ENCODE measurements at places on chromosomes 11 and 22.

GRCh38 chr11:95891423-95892170 lies 32.3 kb downstream of the MTMR2 start:
- DNase-seq = no peak

DNA sequence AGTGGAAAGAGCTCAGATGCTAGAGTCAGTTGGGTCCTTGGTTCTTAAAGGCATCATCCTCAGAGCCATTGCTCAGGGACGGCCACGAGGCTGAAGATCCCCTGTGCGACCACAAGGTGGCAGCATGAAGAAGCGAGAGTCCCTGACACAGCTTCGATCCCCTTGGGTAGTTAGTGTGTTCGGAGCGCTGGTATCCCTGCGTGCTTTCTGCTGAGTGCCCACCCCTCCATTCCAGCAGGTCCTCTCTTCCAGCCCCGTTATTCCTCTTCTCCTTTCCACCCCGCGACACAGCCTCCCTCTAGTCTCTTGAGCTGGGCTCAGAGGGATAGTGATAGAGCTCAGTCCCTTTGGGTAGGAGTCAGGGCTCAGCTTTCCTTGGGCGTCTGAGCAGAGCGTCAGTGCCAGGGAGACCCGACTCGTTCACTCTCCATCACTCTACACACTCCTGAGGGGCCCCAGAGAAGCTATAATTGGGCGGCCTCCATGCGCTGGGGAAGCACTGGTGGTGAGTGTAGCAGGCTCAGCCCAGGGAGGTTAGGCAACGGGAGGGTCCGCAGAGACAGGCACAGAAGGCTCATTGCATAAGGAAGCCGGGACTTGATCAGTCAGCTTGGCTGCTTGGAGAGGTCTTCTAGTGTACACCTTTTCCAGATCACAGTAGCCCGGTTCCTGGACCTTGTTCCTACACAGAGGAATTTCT lies at the start of gene OR51D1:
Gene OR51D1 (plus strand): TSS at position 516 of the 700 bp plus-strand sequence. CDS start 2,314 bp downstream, outside the sequence.
- peak; percentile 36 for DNase-seq

DNA sequence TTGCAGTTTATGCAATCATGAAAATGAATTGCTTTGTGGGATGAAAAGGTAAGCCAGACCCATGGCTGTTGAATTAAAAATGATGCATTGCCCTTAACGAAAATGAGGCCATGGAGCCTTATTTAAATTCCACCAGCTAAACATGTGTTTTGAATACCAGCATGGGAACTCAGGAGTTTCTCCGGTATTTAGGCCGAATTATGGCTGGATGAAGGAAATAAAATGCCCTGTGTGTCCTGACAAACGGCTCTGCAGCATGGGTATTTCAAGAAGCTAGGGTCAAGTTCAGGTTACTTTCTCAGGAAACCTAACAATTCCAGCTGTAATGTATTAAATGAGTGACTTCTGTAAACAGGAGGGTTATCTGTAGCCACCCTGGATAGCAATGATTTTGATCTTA lies 38.3 kb downstream of the AMOTL1 start:
- DNase-seq = no peak

DNA sequence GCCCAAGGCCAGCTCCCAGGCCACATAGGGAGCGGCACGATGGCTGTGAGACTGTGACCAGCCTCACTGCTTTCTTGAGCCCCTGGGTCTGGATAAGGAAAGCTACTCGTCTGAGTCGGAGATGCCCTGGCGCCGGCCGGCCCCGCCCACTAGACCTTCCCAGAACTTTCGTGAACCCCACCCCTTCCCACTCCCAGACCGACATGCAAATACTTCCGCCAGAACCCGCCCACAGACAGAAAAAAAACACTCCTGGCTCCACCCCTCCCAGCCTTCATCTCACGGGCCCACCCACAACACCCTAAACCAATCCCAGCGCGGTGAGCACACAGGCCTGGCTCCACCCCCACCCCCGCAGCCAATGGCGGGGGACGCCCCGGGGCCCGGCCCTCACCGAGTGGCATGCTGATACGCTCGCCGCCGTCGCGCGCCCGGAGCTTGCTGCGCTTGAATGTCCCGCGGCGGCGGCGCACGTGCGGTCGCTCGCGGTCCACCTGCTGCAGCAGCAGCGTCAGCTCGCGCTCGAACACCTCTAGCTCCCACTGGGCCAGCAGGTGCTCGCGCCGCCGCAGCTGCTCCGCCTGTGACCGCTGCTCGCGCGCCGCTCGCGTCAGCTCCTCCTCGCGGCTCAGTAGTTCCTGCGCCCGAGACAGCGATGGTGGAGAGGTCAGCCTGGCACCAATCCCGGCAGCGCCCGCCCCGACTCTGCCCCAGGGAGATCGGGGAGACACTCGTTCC lies 7.0 kb downstream of the MAP3K11 start:
- no peak for DNase-seq

GRCh38 chr11:19185036-19185435 lies 16.7 kb downstream of the CSRP3 start:
- no peak for DNase-seq

DNA sequence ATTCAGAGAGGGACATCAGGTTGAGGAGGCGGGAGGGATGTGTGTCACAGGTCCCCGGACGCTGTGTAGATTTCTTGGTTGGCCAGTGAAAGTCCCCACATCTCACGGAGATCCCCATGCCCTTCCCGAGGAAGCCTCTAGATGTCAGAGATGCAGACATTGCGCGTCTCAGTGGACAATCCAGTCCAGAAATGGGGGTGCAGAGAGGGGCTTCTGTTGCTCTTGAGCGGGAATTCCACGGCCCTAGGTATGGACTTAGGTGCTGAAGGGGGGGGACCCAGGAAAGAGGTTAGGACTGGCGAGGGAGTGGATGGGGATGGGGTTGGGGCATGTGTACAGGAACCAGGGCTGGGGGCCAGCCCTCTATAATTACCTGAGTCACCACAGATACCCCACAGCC lies 7.0 kb downstream of the THY1 start:
- DNase-seq = no peak

GRCh38 chr11:104352036-104352435 lies 188.1 kb upstream of the PDGFD start:
- no peak for DNase-seq

DNA sequence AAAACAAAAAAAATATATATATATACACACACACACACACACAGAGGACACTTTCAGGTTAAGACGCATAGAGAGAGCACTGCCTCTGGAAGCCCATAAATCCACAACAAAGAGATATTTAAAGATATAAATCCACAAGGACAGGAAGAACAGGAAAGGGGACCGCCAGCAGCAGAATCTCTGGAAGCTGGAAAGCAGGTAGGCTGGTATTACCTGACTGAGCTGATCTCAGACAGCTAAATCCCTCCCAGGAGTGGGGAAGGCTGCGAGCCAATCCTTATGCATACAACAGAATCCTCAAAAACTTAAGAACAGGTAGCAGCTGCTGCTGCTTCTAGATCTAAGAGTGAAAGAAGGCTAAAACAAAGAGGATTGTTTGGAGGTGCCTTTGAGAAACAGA lies 1.8 kb upstream of the MCAT start:
- DNase-seq = no peak

- DNase-seq = no peak
Observed at GRCh38 chr11:72595292-72595684, 78.9 kb downstream of the PDE2A start.

DNA sequence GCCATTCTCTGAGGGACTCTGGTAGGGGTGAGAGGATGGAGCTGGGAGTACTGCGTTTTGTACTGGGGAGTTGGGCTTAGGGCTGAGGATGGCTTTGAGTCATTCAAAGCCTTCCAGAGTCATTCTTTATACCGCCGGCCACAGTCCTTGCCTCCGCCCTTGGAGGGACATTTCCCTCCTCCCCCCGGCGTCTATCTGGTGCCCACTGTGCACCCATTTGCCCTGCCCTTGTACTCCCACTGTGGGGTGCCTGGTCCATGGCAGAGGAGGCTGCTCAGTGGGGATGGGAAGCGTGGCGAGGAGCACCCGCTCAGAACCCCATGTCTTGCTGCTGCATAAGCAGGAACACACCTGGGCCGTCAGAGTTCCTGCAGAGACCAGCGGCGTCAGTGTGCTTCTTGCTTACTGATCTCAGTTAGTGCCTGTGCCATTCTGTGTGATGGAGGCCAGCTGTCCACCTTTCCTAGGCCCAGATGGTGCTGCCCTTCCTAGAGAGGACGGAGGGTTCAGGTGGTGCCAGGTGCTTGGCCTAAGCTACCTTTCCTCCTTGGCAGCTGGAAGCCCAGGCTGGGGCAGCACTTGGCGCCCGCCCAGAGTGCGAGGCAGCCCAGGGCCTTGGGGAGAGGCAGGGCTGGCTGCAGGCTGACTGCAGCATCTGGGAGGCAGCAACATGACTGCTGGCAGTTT lies 23.3 kb upstream of the TMEM191C start:
- no peak for DNase-seq

GRCh38 chr22:38843657-38844314 lies at the start of gene NPTXR:
Gene NPTXR, minus strand, starts transcription at chr22:38844028.
- peak; percentile 7 for DNase-seq

DNA sequence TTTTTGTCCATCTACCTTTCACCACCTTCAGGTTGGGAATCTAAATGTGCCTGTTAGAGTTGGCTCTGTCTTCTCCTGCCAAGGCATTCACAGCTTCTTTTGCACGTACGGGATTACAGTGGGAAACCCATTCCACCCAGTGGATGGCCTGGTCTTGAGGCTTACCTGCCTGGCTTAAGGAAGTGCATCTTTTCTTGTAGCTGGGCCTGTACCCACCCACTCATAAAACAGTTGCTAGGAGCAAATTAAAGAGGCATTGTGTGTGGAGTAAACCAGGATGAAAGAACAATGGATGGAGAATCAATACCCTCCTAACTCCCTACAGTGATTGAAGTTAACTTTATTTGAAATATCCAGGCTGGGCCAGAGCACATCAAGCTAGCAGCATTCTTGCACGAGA lies 71.6 kb downstream of the TEAD1 start:
- DNase-seq = no peak

DNA sequence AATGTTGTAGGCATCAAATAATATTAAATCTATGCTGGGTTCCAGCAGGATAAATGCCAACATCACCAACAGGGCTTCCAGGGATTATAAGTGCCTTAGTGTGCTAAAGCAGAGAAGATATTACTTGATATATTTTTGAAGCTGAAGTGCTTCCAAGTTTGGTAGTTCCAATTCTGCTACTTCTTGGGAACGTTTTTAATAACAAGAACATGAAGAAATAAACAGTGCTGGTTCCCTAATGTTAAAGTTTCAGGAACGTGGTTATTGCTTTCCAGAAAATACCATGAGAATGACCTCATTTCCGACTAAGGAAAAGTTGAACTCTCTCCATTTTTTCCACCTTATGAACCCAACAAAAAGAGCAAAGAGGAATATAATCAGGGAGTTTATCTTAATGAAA lies 4.6 kb upstream of the RNF185 start:
- no peak for DNase-seq

- DNase-seq = no peak
Observed at GRCh38 chr11:84247129-84247528, 961.0 kb upstream of the CCDC90B start.

- peak; percentile 61 for DNase-seq
Observed at GRCh38 chr11:84714316-84714780, 912.8 kb downstream of the DLG2 start.

GRCh38 chr22:23862103-23862502 lies 4.4 kb downstream of the SLC2A11 start:
- peak; percentile 10 for DNase-seq

- DNase-seq = peak; percentile 29
Observed at GRCh38 chr11:117589063-117589462, 208.0 kb downstream of the DSCAML1 start.

GRCh38 chr11:8698379-8698851 lies 15.8 kb downstream of the RPL27A start:
- DNase-seq = no peak

DNA sequence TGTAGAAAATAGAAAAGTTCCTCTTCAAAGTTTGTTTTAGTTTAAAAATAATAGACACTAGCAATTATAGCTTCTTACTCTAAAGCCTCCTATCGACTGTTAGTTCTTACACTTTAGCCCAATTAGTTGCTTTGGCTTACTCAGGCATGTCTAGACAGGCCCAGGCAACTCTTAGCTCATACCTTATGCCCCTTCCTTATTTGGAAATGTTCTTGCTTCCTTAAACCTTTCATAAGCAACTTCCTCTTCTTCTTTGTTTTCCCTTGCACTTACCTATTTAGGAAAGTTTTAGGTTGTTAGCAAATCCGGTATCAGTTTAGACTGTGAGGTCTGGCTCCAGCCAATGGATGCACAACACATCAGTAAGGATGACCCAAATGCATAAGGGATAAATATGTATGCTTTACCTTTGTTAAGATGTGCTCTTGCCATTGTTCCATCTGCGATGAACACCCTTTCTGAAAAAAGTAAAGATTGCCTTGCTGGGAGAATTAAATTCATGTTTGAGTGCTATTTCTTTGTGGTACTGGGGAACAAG lies 1277.5 kb upstream of the CNTN5 start:
- DNase-seq = no peak

DNA sequence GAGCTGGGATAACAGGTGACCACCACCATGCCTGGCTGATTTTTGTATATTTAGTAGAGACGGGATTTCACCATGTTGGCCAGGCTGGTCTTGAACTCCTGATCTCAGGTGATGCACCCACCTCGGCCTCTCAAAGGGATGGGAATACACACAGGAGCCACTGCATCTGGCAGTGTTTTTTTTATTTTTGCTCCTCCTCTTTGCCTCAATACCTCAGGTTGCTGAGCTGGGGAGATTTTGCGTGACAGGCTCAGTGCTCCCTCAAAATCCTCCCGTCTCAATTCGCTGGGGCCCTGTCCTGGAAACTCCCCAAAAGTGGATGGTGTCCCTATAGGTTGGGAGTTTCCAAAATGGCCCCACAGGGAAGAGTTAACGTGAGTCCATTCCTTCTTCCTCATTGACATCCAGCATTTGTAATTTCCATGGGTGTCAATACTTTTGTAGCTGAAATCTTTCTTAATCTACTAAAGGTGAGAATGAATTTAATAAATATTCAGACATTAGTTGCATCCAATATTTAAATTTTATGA lies 71.8 kb downstream of the GGTLC2 start:
- no peak for DNase-seq

GRCh38 chr11:8731647-8732323 lies 49.2 kb downstream of the RPL27A start:
- no peak for DNase-seq

- DNase-seq = no peak
Observed at GRCh38 chr11:67516806-67517205, 6.4 kb downstream of the CABP2 start.

- no peak for DNase-seq
Observed at GRCh38 chr22:49301398-49302149, 526.1 kb downstream of the BRD1 start.

- no peak for DNase-seq
Observed at GRCh38 chr22:23130697-23131096, 11.1 kb downstream of the RSPH14 start.

DNA sequence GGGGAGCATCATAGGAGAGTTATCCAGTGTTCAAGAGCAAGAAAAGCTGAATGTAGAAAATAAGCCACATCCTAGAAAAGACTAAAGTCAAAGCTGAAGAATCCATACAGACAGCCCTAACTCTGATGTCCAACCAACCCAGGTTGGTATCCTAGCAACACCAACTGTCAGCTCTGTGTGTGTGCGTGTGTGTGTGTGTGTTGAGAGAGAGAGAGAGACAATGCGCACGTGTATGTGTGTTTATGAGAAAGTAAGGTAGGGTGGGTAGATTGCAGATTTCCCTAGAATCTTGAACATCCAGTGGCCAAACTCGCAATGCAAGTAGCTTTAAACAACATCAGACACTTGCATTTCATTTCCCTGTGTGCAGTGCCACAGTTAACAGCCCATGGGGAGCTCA lies 274.9 kb downstream of the FAM181B start:
- DNase-seq = peak; percentile 10

Data from NCI-H774 (cell line).